Small intestine (tissue), 16 donors: ENCODE measurements at places on chromosomes 5 and 9. TPM values are rescaled to one million over a fixed set of nuclear protein-coding genes. Genes with fewer than 3 reads are reported as not detected.

DNA sequence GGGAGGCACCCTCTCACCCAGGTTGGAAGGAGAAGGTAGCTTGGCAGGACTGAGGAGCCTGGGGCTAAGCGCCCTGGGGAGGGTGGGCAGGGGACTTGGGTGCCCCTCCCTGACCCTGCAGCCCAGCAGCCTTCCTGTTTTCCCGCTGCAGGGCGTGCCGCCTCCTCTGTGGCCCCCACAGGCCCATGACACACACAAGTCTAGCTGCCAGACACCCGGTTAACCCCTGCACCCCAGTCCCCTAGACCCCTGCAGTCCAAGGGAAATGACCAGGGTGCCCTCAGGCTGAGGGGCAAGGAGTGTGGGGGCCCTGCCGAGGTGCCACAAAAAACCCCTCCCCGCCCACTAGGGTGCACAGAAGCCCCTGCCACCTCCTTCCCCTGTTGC, 33.0 kb downstream of the GOLGA2 start:
- no peak for DNase-seq
- peaks cover 53% of the 10 kb centered on the region for H3K36me3 ChIP-seq

GRCh38 chr9:98215821-98216220, 23.4 kb upstream of the CORO2A start:
- H3K36me3 ChIP-seq: peaks cover 25% of the 10 kb centered on the region
- no peaks in the 10 kb centered on the region for H3K27me3 ChIP-seq
- no peak overlapping the region for H3K4me3 ChIP-seq
- DNase-seq: no peak

DNA sequence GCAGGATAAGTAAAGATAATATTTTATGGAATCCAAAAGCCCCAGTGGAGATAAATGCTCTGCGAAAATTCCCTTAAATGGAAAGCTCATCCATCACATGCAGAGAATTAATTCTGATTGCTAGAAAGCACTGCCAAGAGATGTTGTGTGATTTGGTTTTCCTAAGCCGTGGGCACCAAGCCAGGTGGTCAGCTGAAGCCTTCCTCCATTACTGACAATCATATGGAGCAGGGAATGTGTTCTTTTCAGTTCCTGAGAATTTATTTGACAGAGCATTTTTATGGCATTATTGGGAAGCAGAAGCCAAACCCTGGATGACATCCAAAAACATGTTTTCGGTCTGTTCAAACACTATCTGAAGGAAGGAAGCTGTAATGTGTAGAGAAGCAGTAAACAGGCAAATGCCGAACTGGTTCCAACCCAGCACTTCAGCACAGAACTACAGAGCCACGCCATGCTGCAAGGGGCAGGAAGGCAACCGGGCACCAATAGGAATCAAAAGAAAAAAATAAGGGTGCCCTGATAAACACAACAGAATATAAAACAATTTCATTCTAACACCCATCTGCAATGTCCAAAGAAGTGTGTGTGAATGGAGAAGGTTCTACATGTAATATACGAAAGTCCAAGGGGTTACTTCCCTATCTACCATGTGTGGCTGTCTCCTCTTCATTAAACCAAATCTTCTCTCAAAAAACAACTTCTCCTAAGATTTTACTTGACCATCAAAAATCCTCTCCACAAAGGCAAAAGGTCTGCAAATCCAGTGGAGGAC, 12.3 kb downstream of the ARSB start:
- H3K4me1 ChIP-seq: peaks cover 24% of the 10 kb centered on the region
- H3K4me3 ChIP-seq: no peak overlapping the region
- no peak for DNase-seq
- H3K27me3 ChIP-seq: no peaks in the 10 kb centered on the region
- peak overlapping the region; percentile 42 for H3K27ac ChIP-seq

GRCh38 chr9:132748450-132748849, 78.2 kb downstream of the GTF3C4 start:
- H3K4me1 ChIP-seq: no peaks in the 10 kb centered on the region
- H3K27ac ChIP-seq: no peak overlapping the region
- no peaks in the 10 kb centered on the region for H3K36me3 ChIP-seq
- no peak overlapping the region for H3K4me3 ChIP-seq
- no peak for DNase-seq
- no peaks in the 10 kb centered on the region for H3K27me3 ChIP-seq

Gene PTCH1
- polyA plus RNA-seq: 2.7 TPM
